ENCODE measurements at places on chromosomes 12 and 14. TPM values are rescaled to one million over a fixed set of nuclear protein-coding genes. Genes with fewer than 3 reads are reported as not detected.

DNA sequence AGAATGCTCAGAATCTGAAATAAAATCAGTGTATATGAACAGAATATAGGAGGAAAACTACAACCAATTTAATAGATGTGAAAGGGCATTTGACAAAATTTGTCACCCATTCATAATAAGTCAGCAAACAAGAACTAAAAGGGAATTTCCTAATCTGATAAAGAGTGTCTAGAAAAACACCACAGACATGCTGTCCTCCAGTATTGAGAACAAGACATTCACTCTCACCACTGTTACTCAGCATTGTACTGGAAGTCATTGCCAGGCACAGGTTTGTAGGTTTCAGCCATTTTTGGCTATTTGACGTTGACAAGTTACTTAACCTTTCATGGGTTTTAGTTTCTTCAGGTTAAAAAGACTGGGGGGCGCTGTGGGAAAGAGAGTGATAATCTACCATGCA is 13.2 kb downstream of the EIF2S1 start:
- no peaks in the 10 kb centered on the region for H3K4me1 ChIP-seq
- DNase-seq = no peak
- no peak overlapping the region for H3K27ac ChIP-seq
- no peak overlapping the region for H3K4me3 ChIP-seq
- no peaks in the 10 kb centered on the region for H3K36me3 ChIP-seq
- no peaks in the 10 kb centered on the region for H3K27me3 ChIP-seq

DNA sequence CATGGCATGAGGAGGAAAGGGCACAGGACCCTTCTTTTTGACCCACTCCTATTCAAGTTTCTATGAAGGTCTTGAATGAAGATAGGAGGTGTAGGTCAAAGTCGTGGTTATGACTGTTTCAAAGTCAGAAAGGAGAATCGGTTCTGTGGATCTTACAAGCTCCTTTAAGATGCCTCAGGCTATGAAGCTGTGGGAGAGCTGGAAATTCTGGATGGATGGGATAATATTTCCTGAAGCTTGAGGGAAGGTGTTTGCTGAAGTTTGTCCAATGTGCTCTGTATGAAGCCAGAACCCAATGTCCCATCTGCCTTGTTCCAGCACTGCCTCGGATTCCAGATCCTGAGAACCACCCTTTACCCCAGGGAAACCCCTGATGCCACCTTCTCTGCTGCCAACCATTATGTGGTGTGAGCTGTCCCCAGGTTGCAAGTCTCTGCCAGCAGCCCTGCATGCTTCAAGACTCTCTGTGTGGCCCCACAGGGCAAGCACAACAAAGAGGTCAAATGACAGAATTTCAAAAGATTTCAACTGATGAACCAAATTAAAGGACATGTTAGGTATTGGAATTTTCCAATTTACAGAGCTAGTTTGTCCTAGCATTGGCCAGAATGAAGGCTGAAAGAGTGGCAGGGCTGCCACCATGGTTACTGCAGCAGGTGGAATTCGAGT is 472.0 kb downstream of the RGS6 start:
- H3K27ac ChIP-seq = no peak overlapping the region
- H3K27me3 ChIP-seq = no peaks in the 10 kb centered on the region
- no peaks in the 10 kb centered on the region for H3K4me1 ChIP-seq
- no peak for DNase-seq

Gene OR6C3
- total RNA-seq = not detected

Gene TOMM20L
- total RNA-seq = not detected

Gene INHBE
- 0.52 TPM for total RNA-seq
